ENCODE measurements at places on chromosomes 4 and X.

- DNase-seq: no peak
Measured at GRCh38 chrX:49071877-49072711, 1.7 kb downstream of the PRAF2 start.

GRCh38 chr4:80156410-80156809, 40.9 kb upstream of the PRDM8 start:
- DNase-seq: no peak

GRCh38 chrX:117711782-117712181, 404.8 kb downstream of the KLHL13 start:
- DNase-seq: no peak

DNA sequence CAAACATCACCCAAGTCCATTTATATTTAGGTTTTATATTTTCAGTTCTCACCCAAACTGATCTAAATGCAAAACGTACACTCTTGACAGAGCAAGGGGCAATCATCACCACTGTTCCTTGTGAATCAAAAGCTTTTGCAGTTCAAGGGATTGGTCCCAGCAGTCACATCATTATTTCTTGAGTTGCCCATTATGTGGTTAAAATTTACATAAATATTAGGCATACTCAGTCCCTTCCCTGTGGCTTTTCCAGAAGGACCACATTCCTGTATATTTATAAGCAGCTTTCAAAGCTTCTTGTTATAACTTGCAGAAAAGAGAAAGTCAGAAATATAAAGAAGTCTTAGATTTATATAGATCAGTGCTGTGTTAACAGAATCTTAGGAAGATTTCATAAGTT, 224.4 kb downstream of the CLCN4 start:
- DNase-seq: no peak

- DNase-seq: no peak
Measured at GRCh38 chr4:77183777-77184420, 26.9 kb downstream of the CCNG2 start.

DNA sequence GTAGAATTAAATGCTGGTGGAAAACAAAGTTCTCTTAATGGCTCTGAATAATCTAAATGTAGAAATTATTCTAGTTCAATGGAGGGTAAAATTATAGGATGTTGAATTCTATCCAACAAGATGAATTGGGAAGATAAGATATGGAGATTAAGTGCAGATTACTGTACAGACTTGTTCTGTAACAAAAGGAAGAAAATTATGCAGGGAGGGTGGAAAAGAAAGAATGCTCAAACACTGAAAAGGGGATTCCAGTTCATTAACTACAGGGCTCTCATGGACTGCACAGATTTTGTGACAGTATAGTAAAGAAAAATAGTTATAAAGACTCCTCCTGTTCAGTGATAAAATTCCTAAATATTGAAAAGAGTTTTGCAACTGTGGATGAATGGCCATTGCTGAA, 1794.0 kb upstream of the PCDH7 start:
- no peak for DNase-seq

- DNase-seq: no peak
Measured at GRCh38 chrX:136711147-136711546, 63.2 kb downstream of the CD40LG start.

DNA sequence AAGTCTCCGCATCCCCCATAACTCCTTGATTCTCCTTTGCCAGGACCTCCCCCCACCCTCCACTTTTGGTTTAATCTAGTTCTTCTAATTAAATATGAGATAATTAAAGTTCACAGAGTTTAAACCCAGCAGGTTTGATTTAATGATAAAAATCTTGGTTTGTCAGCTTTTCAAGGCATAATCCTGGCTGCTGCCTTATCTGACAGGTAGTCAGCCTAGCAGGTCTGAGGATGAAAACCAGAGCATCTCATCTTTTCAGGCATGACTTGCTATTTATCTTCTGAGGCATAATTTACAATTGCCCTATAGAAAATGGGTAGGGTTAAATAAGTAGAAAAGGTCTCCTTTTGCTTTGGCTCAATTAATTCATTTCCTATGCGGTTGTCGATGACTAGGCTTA, 591.2 kb downstream of the RPA4 start:
- DNase-seq: no peak

DNA sequence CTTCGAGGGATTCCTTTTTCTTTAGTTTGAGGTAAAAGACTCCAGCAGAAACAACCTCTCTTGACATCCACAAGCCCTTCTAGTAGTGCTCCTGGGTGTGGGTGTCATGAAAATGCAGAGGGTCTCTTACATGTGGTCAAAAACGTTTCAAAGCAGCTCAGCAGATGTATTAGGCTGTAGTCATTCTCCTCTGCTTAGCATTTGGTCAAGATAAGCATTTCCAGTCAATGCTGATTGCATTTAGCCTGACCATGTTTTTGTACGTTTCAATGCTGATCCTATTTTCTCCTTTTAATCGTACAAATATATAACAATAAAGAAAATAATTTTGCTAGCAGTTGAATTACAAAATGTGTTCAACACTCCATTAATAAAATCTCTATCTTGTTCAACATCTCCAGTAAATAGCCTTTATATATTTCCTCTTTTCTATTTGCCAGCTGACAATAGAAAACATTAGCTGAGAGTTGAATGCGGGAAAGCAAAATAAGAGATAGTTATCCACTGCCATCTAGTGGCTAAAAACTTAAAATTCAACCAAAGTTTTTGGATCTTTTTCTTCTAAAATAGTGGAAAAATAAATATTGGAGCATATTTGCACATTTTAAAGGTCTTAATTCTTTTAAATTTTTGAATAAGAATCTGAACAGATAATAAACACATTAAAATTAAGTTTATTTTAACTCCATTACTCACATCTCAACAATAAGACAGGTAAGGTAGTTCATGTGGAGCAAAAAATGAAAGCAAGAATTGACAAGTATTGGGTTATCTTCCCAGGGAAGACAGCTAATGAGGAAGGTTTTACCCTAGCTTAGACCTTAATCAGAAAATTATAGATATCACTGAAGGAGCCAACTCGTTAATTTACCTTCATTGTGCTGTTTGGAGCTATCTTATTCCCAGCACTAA, 15.2 kb upstream of the PACRGL start:
- DNase-seq: no peak

- DNase-seq: no peak
Measured at GRCh38 chr4:180650273-180650672, 1592.9 kb upstream of the TENM3 start.

- no peak for DNase-seq
Measured at GRCh38 chr4:128483816-128484215, 196.2 kb upstream of the PGRMC2 start.

Measured in GM12891 (cell line).